Activated CD8-positive, alpha-beta T cell treated with anti-CD3 and anti-CD28 coated beads for 36 hours (primary cell): ENCODE measurements at places on chromosomes 12 and 14. TPM values are rescaled to one million over a fixed set of nuclear protein-coding genes. Genes with fewer than 3 reads are reported as not detected.

The INHBC gene
- total RNA-seq = not detected

The OR11H7 gene
- not detected for total RNA-seq

- no peak for DNase-seq
Measured at GRCh38 chr14:64891173-64891838, 11.6 kb upstream of the SPTB start.

DNA sequence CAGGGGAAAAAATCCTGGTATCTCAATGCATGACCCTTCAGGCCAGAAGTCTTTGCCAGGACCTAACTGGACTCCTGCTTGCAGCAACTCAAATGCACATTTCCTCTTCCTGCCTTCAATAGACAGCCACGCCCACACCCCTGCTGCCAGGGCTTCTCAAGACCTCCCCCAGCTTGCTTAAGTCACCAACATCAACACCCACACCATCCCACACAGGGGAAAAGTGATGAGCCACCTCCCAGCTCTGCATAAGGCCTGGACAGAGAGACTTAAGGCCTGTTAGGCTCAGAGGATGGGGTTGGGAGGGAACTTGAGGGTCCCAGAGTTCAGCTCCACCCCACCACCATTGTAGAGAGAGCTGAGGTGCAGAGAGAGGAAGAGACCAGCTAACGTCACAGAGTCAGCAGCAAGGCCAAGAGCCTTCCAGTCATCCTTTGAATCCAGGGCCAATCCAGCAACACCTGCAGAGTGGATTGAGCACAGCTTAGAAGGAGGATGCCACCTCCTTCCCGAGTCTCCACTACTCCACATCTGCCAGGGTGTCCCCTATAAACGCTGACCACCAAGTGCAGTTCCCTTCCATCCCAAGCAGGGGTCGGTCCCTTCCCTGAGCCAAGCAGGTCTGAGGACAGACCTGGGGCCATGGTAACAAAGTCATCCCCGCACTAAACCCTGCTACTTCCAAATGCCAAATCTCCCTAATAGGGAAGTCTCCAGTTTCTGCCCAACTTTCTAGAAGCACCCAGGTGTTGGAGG, 50.0 kb downstream of the KDM2B start:
- peak; percentile 92 for DNase-seq

The ACSM4 gene
- total RNA-seq = not detected

DNA sequence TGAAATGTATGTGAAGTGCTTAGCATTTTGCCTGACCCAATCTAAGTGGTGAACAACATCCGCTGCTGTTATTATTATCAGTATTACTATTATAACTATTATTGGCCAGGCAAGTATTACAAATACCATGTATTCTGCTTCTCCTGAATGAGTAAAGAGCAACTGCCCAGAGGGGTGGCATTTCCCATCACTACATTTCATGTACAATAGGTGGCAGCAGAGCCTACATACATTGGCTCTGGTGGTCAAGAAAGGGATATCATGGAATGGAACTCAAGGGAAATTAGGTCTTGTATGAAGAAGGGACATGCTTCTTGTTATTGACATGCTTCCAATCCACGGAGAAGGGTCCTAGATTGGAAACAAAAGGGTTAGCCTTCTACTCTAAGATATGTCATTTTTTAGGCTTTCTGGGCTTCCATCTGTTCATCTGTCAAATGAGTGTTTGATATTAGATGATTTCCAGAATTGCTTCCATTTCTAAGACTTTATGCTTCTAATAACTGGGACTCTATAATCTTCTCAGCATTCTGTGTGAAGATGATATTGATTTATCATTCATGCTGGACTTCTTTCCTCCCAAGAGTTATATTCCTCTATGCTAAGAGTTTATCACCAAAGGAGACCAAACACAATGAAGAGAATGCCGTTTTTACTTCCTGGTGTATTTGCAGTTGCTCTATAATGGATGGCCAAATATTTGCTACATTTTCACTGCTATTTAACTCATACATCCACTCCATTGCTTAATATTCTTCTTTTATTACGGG, 239.1 kb downstream of the SSPN start:
- peak; percentile 26 for DNase-seq

DNA sequence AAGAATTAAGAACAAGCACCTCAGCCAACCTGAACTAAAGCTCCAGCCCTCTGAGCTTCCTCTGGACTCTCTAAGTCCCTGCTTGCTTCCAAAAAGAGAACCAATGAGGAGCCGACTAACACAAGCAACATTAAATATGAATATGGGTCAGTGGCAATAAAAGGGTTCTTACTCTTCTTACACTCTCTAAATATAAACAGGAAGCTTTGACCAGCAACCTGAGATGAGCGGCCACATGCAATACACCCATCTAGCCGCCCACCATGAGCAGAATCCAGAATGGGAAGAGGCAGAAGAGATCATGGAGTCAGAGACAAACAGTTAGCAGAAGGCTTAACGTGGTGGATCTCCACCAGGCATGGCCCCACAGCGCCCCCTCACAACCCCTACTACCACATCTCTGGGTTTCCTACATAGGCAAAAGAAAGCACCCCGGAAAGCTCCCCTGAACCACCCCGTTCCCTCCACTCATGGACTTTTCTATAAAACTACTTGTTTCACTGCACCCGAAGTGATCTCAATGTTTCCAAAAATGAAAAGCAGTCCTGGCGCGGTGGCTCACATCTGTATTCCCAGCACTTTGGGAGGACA, 59.4 kb downstream of the TTC7B start:
- peak; percentile 24 for DNase-seq

- no peak for DNase-seq
Measured at GRCh38 chr12:119071638-119072231, 90.4 kb downstream of the SRRM4 start.

- no peak for DNase-seq
Measured at GRCh38 chr12:103676893-103677292, 89.8 kb downstream of the STAB2 start.

The KRT2 gene
- total RNA-seq = not detected

- DNase-seq = no peak
Measured at GRCh38 chr12:107026806-107027635, 40.1 kb upstream of the MTERF2 start.

The CELA1 gene
- 0.29 TPM for total RNA-seq

DNA sequence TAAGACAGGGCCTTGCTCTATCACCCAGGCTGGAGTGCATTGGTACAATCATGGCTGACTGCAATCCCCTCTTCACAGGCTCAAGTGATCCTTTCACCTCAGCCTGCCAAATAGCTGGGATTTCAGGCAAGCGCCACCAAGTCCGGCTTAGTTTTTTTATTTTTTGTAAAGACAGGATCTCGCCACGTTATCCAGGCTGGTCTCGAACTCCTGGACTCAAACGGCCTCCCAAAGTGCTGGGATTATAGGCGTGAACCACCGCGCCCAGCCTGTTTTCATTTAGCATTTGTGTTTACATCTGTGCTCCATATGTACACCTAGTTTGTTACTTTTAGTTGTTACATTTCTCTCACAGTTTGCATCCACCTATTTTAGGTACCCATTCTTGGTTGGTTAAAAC, 32.5 kb upstream of the LIMA1 start:
- DNase-seq = no peak

DNA sequence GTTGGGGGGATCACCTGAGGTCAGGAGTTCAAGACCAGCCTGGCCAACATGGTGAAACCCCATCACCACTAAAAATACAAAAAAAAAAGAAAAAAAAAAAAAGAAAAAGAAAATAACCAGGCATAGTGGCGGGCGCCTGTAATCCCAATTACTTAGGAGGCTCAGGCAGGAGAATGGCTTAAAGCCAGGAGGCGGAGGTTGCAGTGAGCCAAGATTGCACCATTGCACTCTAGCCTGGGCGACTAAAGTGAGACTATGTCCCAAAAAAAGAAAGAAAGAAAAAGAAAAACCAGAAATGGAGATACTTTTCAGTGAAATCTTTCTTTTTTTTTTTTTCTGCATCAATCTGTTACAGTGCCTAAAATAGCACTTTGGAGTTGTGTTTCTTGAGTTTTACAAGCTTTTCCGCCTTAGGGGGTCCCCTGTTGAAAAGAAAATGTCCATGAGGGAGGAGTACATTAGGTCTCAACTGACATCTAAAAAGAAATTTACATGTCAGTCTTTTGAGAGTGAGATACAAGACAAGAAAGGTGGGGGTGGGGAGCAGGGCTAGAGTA, 82.9 kb upstream of the VASH1 start:
- no peak for DNase-seq

DNA sequence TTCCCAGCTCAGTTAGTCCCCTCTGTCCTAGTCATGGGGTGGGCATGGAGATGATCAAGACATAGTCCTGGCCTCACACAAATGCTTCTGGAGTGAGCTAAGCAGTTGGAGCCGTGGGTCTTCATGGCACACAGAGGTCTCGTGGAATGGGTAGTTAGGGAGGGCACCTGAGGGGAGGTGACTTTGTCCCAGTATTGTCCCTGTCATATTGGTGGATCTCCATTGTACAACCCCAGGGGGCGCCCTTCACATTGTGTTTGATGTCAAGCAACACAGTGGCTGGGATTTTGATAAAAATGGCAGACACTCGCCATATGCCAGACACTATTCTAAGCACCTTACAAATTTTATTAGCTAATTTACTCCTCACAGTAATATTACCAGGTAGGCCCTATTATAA, 175.4 kb upstream of the LHX5 start:
- peak; percentile 36 for DNase-seq

GRCh38 chr12:18221726-18222125, 39.6 kb upstream of the PIK3C2G start:
- no peak for DNase-seq

- no peak for DNase-seq
Measured at GRCh38 chr12:119775246-119775895, 101.7 kb downstream of the CIT start.

GRCh38 chr12:65616022-65616421, 208.3 kb upstream of the HMGA2 start:
- DNase-seq = no peak

- no peak for DNase-seq
Measured at GRCh38 chr14:100010679-100011078, 54.5 kb upstream of the EVL start.

DNA sequence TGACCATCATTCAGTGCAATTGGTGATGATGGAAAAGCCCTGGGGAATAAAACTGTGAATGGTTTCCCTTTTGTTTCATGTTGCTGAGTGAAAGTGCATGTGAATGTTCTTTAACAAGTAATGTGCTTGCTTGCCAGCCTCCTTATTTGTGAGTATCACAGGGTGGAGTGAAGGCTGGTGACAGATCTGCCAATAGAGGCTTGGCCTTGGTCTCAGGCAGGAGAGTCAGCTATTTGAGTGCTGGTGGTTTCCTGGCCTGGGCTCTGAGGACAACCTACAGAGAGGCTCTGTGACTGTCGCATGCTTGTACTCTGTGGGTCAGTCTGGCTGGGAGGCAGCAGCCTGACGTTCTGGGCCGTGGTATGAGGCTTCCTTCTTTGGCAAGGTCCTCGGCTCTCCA, 20.7 kb downstream of the KRT85 start:
- DNase-seq = no peak

- no peak for DNase-seq
Measured at GRCh38 chr14:93708311-93708734, 80.0 kb downstream of the PRIMA1 start.

DNA sequence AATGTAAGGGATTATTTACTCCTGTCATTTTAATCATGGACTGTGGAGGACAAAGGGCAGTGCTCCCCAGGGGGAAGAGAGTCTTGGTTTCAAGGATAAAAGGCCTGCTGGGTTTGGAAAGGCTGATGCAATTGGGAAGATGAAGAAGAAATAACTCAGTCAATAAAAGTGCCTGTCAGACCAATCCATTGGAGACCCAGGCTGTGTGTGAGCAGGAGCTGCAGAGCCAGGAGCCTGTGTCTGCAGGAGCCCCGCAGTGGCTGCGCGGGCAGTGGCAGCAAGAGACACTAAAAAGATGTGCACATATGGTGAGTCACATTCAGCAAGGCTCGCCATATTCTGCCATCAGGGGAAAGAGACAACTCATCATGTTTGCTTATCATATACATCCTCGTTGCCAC, 90.4 kb downstream of the CRACR2A start:
- DNase-seq = no peak

The CCDC38 gene
- total RNA-seq = 0.34 TPM

DNA sequence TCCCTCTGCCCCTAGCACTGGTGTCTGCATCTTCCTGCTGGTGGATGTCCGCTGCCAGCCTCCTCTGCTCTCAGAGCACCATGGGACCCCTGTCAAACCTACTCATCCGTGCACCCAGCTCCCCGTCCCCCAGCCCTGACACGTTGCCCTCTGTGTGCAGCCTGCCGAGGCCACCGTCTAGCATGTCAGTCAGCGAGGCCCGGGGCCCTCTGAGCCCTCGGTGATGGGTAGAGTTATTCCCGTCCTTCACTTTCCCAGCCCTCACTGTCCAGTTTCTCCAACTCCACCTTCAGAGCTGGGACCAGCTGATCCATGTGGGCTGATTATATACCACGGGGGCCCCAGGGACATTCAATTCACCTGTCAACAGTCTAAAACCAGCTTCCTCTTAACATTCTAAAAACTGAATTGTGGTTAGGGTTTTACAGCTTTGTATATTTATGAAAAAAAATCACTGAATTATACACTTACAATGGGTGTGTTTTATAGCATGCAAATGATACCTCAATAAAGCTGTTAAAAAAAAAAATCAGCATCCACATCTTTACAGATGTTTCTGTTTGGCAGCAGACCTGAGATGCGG, 61.3 kb downstream of the CCDC88C start:
- DNase-seq = peak; percentile 33

DNA sequence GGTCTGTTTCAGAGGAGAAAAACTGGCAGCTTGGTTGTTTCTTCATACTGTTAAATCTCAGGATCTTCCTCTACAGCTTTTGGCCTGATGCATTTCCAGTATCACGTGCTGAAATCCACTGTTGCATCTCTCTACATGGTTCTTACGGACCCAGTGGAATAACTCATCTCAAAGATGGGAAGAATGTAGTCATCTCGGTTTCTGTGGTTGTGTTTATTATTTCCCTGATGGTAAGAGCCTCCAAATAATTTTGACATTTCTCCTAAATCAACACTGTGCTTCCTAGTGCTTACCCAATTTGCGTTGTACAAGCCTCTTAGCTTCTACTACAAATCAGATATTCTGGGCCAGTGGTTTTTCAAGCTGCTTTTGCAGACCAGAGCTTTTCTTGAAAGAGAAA, 812.8 kb downstream of the C12orf50 start:
- DNase-seq = no peak

DNA sequence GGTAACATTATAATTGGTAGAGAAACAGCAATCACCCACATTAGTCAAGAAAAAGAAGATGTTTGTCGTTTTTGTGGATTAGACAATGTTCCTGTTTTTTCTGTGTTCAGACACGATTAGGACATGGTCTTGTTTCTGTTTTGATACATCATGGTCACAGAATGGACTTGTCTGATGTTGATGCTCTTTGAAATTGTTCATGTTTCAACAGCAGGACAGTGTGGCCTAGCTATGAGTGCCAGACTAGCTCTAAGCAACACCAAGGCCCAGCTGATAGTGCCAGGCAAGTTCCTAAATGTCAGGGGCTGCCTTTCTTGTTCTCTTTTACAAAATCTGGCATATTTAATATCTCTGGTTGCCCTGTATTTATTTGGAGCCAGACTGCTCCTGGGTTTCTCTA, 40.9 kb upstream of the TOMM20L start:
- DNase-seq = no peak

The VASH1 gene
- 1.7 TPM for total RNA-seq
